Activated CD4-positive, alpha-beta T cell treated with anti-CD3 and anti-CD28 coated beads, Interleukin-2, amount 50 U/mL, for 24 hours (primary cell): ENCODE measurements at places on chromosomes 5 and 9.

DNA sequence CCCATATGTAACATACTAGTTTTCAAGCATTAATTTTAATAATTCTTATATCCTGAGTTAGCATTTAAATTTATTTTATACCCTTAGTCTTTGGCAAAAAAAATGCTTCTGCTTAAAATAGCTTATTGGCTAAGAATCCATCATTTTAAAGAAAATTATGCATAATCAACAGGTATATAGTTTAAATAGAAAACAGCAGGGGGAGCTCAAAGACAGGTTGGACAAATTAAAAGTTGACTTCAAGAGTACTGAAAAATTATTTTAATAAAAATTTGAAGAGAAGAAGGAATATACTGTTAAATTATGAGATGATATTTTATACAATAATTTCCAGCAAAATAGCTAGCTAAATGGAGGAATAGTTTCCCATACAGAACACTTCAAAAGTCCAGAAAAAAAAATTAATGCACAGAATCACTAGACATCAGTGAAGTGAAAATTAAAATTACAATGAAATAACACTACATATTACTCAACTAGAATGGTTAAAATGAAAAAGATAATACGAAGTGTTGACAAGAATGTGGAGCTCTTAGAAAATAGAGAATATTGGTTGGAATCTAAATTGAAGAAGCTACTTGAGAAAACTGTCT lies 387.1 kb downstream of the PDE4D start:
- DNase-seq = no peak

GRCh38 chr9:2013743-2014475 lies 1.2 kb upstream of the SMARCA2 start:
- no peak for DNase-seq

DNA sequence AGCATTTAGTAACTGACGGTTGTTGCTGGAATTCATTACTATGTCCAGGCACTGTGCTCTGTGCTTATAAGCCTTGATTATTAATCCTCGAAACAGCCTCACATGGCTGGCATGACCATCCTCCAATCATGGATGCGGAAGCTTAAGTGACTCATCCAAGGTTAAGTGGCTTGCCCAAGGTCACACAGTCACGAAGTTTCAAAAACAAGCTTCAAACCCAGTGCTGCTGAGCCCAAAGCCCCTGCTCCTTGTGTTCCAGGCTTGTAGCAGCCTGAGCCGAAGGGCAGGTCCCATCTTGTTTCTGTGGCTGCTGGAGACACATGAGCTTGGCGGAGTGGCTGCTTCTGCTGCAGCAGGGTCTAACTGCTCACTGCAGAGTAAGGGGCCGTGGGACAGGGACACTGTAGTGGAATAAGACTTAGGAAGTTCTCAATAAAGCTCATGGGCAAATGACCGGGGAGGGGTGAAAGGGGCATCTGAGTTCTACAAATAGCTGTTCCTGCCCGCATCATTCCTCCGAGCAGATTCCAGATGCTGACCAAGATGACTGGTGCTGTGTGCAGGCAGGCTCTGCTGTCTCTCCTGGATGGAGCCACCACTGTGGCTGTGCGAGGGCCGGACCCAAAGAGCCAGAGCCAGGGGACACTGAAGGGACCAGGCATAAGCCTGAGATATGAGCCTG lies 32.4 kb downstream of the WHRN start:
- DNase-seq = no peak

DNA sequence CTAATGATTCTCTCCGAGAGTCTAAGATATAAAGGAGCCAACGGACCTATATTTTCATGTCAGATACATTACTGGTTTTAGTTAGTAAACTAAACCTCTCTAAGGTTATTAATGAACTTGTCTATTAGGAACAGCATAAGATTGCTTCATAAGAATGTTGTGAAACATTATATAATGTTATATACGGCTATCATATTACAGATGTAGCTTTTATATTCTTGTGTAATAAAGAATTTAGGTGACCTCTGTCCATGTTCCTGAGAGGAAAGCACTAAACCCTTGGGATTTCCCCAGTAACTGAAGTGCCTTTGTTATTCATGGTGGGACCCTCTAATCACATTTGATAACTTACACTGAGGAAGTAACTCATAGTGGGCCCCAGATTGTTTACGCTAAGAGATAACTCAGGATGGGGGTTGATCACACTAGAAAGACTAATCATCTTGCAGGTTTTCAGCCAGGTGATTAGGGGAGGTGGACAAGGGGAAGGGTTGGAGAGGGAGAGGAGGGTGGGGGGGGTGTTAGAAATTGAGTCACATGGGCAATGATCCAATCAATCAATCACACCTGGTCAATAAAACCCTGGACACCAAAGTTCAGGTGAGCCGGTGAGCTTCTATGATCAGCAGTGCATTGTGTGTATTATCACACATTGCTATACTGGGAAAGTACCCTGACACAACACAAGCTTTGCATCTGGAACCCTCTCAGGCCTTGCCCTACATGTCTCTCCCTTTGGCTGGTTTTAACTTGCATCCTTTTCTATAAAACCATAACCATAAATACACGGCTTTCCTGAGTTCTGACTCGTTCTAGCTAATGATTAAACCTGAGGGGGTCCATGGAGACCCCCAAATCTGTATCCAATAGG lies 25.8 kb downstream of the ECPAS start:
- no peak for DNase-seq
